ENCODE measurements at places on chromosomes 4 and X.

DNA sequence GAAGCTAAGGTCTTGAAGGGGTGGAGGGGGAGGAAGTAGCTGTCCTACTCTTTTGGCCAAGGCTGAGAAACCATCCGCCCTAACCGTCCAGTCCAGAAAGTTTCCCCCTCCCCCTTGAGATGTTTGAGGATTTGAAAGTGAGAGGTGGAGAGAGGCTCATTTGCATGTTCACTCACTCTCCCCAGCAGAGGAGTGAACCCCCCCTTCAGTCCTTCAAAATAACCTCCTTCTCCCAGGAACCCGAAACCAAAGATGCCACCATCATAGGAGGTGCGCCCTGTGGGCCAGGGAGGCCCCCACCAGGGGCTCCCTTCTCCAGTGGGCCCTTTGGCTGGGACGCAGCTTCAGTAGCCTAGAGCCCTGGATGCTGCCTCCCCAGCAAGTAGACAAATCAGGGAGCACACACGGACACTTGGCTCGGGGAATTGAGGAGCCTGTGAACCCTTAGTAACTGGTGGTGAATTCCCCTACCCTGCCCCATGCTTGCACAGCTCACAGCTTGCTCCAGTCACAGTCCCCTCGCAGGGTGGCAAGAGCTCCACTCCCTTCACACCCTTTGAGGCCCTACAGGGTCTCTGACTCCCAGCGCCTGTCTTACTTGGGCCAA is 25.6 kb downstream of the ELF4 start:
- no peak for DNase-seq

DNA sequence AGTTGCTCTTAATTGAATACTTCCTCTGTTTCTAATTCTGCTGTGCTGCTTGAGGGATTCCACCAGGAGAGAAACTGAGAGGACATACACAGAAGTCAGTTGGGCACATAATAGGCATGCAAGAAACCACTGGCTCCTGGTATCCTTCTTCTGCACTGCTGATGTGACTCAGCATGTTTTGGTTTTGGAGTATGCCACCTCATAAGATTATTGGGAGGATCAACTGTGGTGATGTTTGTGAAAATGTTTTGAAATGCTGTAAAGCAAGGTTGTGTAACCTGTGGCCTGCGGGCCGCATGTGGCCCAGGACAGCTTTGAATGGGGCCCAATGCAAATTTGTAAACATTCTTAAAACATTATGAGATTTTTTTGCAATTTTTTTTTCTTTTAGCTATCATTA is 119.6 kb downstream of the GATB start:
- no peak for DNase-seq

- no peak for DNase-seq
These were observed 53.8 kb upstream of the NAP1L2 start for GRCh38 chrX:73268463-73268862.

GRCh38 chr4:108166441-108167315 is 2.1 kb downstream of the LEF1 start:
- DNase-seq: no peak

DNA sequence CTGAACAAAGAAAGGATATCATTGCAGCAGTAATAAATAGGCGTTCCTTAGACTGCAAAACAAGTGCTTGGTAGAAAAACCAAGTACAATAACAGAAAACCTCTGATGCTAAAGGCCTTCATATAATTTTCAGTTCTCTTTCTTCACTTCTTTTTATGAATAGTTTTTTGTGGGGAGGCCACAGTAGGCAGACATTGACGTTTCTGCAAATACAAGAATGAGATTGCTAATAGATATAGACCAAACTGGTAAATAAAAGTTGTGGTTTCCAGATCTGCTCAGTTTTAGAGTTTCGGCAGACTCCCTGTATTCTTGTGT is 57.0 kb upstream of the RAP1GDS1 start:
- DNase-seq: no peak

- DNase-seq: no peak
These were observed 932 bp downstream of the TLR10 start for GRCh38 chr4:38781854-38782261.

GRCh38 chr4:120432301-120432860 is 365.7 kb upstream of the MAD2L1 start:
- no peak for DNase-seq

GRCh38 chrX:69024931-69025330 is 140.3 kb downstream of the PJA1 start:
- DNase-seq: no peak

- no peak for DNase-seq
These were observed 165.3 kb downstream of the GPM6A start for GRCh38 chr4:175646802-175647201.

DNA sequence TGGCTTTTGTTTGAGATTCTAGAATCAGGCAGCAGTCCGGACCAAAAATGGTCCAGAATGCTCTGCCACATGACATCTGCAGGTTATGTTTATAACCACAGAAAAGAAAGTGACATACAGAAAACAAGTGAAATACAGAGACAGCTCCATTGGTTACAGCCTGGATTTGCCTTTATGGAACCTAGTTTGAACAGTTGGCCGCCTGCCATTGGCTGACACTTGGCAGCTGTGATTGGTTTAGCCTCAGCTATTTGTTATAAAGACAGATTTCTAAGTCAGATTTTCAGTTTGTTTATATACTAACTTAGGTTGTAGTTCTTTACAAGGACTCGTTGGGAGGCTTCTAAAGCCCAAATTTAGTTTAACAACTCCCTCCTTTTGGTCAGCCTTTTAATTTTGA is 40.8 kb upstream of the IL9R start:
- DNase-seq: no peak

- no peak for DNase-seq
These were observed 83.3 kb downstream of the DDIT4L start for GRCh38 chr4:100106982-100107381.

DNA sequence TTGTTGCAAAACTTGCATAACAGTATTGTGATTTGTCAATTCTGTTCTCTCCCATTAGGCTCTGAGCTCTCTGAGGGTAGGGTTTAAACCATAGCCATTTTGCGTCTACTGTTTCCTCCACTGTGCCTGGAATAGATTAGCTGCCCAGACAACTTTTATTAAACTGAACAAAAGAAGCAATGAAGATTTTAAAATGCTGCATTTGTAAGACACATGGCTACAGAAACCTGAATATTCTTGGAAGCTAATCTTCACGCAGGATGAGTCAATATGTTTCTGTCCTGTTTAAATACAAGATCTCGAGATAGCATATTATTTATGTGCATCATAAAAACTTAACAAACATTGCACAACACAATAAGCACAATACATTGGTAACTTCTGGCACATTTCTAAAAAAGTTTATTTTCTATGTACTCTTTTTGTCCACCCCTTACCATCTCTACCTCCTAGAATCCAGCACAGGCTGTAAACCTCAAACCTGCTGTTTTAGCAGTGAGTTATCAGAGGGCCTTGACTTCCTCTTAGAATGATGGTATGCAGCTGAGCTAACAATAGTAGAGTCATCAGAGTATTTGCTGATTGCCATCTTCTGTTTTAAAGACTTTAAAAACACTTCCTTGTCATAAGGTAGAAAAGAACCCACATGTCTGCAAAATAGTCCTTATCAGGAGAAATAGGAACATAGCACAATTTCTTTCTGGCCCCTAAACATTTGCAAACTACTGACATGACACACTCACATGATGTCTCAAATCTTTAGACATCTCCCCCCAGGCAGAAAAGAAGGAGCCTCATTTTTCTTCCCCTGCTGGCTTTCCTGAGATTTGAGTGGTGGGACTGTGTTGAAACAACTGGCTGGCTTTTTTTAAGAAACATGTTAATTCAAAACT is 10.6 kb upstream of the CCNG2 start:
- no peak for DNase-seq

GRCh38 chrX:87005885-87006284 is 511.7 kb upstream of the KLHL4 start:
- no peak for DNase-seq

- DNase-seq: no peak
These were observed 184.0 kb downstream of the PCDH7 start for GRCh38 chr4:30904215-30904555.

DNA sequence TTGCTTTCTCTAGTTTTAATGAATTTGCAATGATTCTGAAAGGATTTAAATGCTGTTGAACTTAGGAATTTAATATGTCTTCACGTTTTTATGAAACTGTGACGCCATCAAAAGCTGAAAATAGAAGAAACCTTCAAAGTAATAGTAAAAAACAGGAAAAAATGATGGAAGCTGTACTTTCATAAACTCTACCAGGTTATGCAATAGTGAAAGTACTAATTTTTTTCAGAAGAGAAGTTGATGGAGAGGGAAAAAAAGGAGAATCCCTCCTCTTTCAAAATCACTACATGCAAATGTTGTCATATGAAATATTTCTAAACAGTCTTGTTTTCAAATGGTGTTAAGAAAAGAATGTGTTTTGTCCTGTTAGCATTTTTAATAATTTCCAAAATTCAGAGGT is 73.6 kb downstream of the ZNF330 start:
- no peak for DNase-seq

- DNase-seq: no peak
These were observed 9.0 kb downstream of the CRMP1 start for GRCh38 chr4:5883916-5884315.

DNA sequence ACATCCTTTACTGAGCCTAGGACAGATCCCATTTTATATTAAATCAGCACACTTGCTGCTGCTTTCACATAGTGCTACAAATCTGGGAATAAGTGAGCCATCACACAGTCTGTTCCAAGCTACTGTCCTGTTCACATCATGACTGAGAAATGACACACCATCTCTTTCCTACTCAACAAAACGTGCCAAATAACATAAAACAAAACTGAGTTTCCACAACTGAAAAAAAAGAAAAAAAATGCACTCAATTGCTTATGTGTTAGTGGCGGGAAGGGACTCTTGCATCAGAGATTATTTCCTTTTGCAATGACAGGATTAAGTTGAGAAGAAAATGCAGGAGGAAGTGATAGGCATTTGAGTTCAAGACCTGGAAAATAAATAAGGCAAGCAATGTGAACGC is 109.0 kb downstream of the SHROOM4 start:
- no peak for DNase-seq

- no peak for DNase-seq
These were observed 113.6 kb downstream of the NFKB1 start for GRCh38 chr4:102614801-102615200.

- DNase-seq: no peak
These were observed 53.6 kb upstream of the PRPS1 start for GRCh38 chrX:107574711-107575110.

GRCh38 chr4:76315267-76315918 is 8.9 kb downstream of the STBD1 start:
- DNase-seq: no peak

DNA sequence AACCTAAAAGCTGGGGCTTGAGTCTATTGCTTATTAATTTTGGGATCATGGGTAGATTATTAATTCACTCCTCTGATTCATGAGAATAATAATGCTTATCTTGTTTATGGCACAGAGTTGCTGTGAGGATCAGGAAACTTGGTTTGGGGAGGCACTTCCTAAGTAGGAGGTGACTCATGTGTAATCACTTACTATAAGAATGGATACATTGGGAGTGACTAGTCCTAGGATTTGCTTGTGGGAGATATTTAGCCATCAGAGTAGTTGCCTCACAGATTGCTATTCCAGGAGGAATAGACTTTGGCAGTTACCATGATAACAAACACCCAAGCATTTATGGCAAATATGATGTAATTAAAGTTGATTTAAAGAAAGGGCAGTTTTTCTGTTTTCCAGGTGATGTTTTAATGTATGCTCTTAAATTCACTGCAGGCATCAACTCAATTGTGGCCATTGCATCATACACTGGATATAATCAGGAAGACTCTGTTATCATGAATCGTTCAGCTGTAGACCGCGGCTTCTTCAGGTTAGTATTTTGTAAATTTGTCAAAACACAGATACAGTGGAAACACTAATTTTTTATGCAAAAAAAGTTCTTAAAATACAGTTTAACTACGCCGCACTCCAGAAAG is 41.9 kb downstream of the POLR2B start:
- no peak for DNase-seq

GRCh38 chr4:86892636-86892960 is 376 bp upstream of the C4orf36 start:
- no peak for DNase-seq

DNA sequence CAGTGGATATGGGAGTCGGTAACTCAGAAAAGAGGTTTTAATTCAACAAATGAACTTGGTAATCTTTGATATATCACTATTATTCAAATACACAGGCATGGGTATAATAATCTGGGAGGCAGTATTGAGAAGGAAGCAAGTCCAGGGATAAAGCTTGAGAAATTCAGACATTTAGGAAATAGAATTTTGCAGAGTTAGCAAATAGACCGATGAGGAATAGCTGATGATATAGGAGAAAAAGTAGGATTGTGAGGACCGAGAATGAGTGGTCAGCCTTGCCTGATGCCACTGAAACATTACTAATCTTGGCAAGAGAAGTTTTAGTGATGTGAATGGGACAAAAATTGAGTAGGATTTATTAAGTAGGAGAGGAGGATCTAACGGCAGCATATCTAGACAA is 71.9 kb downstream of the TLL1 start:
- no peak for DNase-seq

DNA sequence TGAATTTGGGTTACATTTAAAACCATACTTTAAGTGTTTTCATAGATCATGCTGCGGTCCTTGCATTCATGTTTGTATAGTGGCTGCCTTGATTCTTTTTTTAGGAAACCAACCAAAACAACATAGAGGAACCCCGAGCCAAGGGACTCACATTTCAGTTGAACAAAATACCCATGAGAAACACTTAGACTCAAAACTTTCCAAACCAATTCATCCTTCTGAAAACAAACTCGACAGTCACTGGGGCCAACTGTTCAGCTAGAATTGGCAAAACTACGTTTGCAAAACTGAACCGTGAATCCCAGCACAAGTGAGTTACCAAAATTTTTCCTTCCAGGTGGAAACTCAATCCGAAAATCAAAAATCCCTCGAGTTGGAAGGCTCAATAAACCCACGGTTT is 1.4 kb downstream of the ADGRA3 start:
- no peak for DNase-seq

DNA sequence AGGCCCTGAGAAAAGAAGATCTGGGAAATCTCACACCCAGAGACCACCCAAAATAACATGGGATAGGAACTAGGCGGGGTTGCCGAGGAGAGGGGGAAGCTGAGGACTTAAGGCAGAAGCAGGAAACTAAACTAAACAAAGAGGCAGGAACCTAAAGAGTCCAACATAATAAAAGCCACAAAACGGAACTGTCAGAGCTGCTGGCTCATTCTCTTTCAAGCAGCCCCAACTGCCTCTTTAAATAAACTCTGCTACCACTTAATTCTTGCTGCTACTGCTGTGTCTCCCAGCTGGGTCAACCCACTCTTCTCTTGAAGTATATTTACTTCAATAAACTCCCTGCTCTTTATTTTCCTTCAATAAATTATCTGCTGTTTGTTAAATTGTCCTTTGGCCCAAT is 44.5 kb downstream of the MAGEB16 start:
- no peak for DNase-seq

GRCh38 chr4:169869490-169869889 is 111.7 kb upstream of the HPF1 start:
- no peak for DNase-seq

- DNase-seq: no peak
These were observed 247.0 kb upstream of the TTC29 start for GRCh38 chr4:147192679-147193078.

- no peak for DNase-seq
These were observed 648 bp downstream of the SYNPO2 start for GRCh38 chr4:118889312-118889691.

GRCh38 chrX:66728818-66729271 is 90.0 kb upstream of the EDA2R start:
- DNase-seq: no peak

GRCh38 chrX:34300871-34301270 is 168.8 kb upstream of the FAM47A start:
- no peak for DNase-seq

GRCh38 chr4:145865274-145865941 is 73.2 kb downstream of the ZNF827 start:
- no peak for DNase-seq

Measured in NCI-H187 (cell line).